Esophagus squamous epithelium (tissue), 5 donors: ENCODE measurements at places on chromosomes 11 and 22. TPM values are rescaled to one million over a fixed set of nuclear protein-coding genes. Genes with fewer than 3 reads are reported as not detected.

DNA sequence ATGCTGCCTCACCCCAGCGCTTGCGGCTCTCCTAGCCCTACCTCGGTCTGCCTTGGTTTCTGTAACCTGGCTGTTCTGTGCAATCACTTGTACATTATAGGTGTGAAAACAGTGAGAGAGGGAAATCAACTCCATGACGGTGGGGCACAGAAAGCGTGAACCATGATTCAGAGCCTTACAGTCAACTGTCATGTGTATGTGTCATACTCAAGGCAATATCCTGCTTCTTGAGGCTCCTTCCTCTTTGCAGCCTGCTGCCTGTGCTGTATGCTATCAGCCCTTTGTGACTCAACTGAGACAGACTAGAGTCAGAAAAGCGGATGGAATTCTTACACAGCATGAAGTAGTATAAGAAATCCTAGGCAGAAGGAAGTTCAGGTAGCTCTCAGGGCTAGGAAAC, 2.1 kb downstream of the NRIP3 start:
- H3K36me3 ChIP-seq, result no peaks in the 10 kb centered on the region
- DNase-seq, result no peak
- H3K4me3 ChIP-seq, result no peak overlapping the region
- H3K4me1 ChIP-seq, result peaks cover 17% of the 10 kb centered on the region
- no peak overlapping the region for H3K27ac ChIP-seq
- H3K27me3 ChIP-seq, result no peaks in the 10 kb centered on the region

DNA sequence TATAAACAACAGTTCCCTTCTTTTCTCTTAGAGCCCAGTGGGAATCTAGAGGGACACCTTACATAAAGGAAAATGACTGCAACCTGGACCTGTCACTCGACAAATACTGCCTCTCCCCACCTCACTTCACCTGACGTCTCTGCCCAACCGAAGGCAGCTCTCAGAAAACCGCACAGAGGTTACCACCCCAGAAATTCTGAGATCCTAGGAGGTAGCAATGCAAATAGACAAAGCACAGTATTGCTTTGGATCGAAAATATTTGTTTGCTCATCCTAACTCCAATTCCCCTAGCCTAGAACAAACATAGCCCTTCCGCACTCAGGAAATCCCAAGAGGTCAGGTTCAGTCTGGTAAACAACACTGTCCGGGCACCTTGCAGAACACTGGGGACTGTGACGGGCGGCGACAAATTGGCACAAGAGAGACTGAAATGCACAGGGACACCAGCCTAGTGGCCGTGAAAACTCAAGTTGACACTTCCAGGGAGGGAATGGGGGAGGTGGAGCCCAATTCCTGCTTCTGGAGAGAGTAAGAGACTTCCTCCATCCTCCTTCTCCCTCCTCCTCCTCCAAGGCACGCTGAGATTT, 420 bp upstream of the TRIM44 start:
- no peaks in the 10 kb centered on the region for H3K36me3 ChIP-seq
- DNase-seq, result no peak
- H3K27me3 ChIP-seq, result peaks cover 6% of the 10 kb centered on the region
- peak overlapping the region; percentile 77 for H3K4me3 ChIP-seq
- H3K27ac ChIP-seq, result peak overlapping the region; percentile 89
- peaks cover 14% of the 10 kb centered on the region for H3K4me1 ChIP-seq

GRCh38 chr11:44557464-44557863, 8.0 kb upstream of the CD82 start:
- no peak overlapping the region for H3K4me3 ChIP-seq
- no peak for DNase-seq
- H3K27me3 ChIP-seq, result no peaks in the 10 kb centered on the region
- no peaks in the 10 kb centered on the region for H3K36me3 ChIP-seq
- H3K4me1 ChIP-seq, result peaks cover 30% of the 10 kb centered on the region
- no peak overlapping the region for H3K27ac ChIP-seq

DNA sequence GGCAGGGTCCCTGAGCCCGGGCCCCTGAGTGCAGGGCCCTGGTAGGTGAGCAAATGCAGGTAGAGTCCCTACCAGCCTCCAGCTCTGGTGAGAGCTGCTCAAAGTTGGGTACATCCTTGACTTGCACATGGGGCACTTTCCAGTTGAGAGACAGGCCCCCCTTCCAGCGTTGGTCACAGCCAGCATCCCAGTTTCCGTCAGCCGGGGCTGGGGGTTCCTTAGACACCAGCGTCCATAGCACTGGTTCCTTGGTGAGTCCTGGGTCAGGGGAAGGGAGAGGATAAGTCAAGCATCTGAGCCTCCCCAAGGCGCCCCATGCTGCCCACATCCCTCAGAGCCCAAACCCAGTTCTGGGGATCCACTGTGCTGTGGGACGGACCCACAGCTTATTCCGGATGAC, 5.6 kb downstream of the PNPLA5 start:
- H3K27me3 ChIP-seq, result peaks cover 7% of the 10 kb centered on the region
- DNase-seq, result no peak
- peaks cover 1% of the 10 kb centered on the region for H3K4me1 ChIP-seq
- H3K36me3 ChIP-seq, result no peaks in the 10 kb centered on the region
- no peak overlapping the region for H3K4me3 ChIP-seq
- no peak overlapping the region for H3K27ac ChIP-seq

- no peaks in the 10 kb centered on the region for H3K27me3 ChIP-seq
- no peak for DNase-seq
- peak overlapping the region; percentile 28 for H3K27ac ChIP-seq
- H3K36me3 ChIP-seq, result no peaks in the 10 kb centered on the region
Observed at GRCh38 chr22:28711820-28712777, 29.5 kb downstream of the CHEK2 start.

DNA sequence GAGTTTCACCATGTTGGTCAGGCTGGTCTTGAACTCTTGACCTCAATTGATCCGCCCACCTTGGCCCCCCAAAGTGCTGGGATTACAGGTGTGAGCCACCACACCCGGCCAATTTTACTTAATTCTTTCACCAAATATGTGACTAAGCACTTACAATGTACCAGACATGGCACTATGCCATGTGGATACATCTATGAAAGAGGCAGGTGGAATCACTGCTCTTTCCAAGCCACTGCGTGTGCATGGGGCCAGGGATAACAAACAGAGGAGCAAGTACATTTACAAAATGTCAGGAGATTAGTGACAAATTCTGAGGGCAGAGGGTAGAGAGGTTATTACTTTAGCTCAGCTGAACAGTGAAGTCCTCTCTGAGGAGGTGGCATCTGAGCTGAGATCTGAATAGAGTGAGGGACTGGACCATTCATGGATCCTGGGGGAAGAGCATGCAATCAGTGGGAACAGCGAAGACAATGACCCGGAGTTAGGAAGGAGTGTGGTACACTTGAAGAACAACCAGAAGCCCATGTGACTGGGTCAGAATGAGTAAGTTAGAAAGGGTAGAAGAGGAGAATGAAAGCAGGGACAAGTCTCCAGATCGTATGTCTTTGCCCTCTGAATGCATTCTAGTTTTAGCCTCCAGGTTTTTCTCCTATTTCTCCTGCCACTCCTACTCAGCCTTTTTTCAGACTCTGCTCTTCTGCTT, 38.3 kb upstream of the GRAMD1B start:
- DNase-seq, result no peak
- no peak overlapping the region for H3K27ac ChIP-seq
- H3K27me3 ChIP-seq, result no peaks in the 10 kb centered on the region
- H3K4me3 ChIP-seq, result no peak overlapping the region

GRCh38 chr11:128796270-128796669, 70.8 kb downstream of the KCNJ1 start:
- H3K4me3 ChIP-seq, result no peak overlapping the region
- peaks cover 2% of the 10 kb centered on the region for H3K36me3 ChIP-seq
- no peak for DNase-seq
- H3K27ac ChIP-seq, result no peak overlapping the region
- H3K27me3 ChIP-seq, result no peaks in the 10 kb centered on the region

GRCh38 chr11:47004595-47005033, 68.1 kb downstream of the CSTPP1 start:
- no peak for DNase-seq
- H3K4me1 ChIP-seq, result no peaks in the 10 kb centered on the region
- no peak overlapping the region for H3K27ac ChIP-seq
- no peaks in the 10 kb centered on the region for H3K27me3 ChIP-seq

DNA sequence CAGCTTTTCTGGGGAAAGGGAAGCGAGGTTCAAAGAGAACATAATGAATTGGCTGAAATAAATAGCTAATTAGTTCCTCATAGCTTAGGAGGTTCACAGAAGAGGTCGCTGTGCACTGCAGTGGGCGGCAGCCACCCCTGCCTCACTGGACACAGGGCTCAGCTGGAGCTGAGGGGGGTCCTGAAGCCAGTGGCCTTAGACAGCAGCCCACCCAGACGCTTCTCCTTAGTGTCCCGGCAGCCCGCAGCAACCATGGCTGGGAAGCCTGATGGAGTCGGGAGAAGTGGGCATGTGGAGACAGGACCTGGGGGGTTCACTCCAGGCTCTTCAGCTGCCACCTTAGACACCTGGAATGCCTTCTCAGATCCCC, 75.4 kb downstream of the TRIM29 start:
- no peak for DNase-seq
- no peak overlapping the region for H3K27ac ChIP-seq
- H3K4me3 ChIP-seq, result no peak overlapping the region
- H3K36me3 ChIP-seq, result no peaks in the 10 kb centered on the region
- peaks cover 7% of the 10 kb centered on the region for H3K4me1 ChIP-seq
- no peaks in the 10 kb centered on the region for H3K27me3 ChIP-seq

GRCh38 chr11:73012121-73012863, 129.8 kb downstream of the FCHSD2 start:
- no peaks in the 10 kb centered on the region for H3K4me1 ChIP-seq
- no peak for DNase-seq
- peaks cover 23% of the 10 kb centered on the region for H3K36me3 ChIP-seq
- no peak overlapping the region for H3K27ac ChIP-seq
- H3K27me3 ChIP-seq, result no peaks in the 10 kb centered on the region

DNA sequence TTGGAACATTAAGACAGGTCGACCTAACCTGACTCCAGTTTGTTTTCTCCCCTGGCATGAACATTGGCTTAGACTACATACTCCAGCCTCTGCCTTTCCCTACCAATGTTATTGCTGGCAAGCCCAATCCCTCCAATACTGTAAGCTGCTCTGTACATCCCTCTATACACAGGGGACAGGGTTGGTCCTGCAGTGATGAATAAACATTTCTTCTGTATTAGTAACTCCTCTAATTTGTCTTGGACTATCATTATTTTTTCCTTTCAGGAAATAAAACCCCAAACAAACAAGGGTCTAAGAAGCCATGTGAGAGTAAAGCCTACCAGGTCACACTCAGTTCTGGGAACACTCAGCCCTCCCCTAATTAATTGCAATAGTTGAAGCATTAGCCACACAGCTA, 35.1 kb upstream of the FJX1 start:
- peaks cover 5% of the 10 kb centered on the region for H3K27me3 ChIP-seq
- H3K4me3 ChIP-seq, result no peak overlapping the region
- peaks cover 9% of the 10 kb centered on the region for H3K4me1 ChIP-seq
- no peak overlapping the region for H3K27ac ChIP-seq

GRCh38 chr22:27603800-27604144, 197.8 kb downstream of the MN1 start:
- H3K36me3 ChIP-seq, result no peaks in the 10 kb centered on the region
- H3K4me1 ChIP-seq, result no peaks in the 10 kb centered on the region
- H3K4me3 ChIP-seq, result no peak overlapping the region
- no peak for DNase-seq
- H3K27ac ChIP-seq, result no peak overlapping the region

GRCh38 chr11:129066229-129066628, 123.6 kb upstream of the TP53AIP1 start:
- no peak for DNase-seq
- H3K4me1 ChIP-seq, result no peaks in the 10 kb centered on the region
- no peak overlapping the region for H3K4me3 ChIP-seq

DNA sequence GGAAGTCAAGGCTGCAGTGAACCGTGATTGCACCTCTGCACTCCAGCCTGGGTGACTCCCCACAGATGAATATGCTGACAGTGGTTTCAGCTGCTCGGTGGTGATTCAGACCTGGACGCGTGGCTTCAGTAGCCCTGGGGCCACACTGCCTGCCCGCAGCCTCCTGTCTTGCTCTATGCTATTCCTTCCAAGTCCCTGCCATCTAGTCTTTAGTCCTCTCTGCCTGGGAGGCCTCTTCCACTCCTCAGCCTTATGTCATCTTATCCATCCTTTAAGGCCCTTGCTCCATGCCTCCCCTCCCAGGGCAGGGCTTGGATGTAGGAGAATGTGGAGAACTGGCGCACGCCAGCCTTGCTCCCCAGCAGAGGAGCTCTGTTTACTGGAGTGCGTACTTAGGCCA, 23.0 kb downstream of the YDJC start:
- H3K27ac ChIP-seq, result no peak overlapping the region
- no peak overlapping the region for H3K4me3 ChIP-seq
- H3K36me3 ChIP-seq, result peaks cover 5% of the 10 kb centered on the region
- no peaks in the 10 kb centered on the region for H3K4me1 ChIP-seq
- DNase-seq, result no peak
- H3K27me3 ChIP-seq, result no peaks in the 10 kb centered on the region

DNA sequence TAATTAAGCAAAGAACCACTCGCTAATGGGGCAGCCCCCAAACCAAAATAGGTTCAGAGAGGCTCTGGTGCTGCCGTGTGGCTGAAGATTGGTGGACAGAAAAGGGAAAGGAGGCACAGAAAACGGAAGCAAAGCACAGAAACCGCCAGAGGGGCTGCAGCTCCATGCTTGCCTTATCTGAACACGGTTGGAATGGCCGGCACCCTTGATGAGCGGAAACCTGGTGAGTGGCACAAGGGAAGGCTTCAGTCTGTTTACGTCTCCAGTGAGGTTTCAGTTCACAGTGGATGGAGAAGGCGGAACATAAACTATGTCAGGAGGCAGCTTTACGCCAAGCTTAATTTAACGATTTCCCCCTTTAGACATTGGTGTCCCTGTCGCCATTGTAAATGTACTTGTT, 5.2 kb upstream of the PRR33 start:
- no peak overlapping the region for H3K27ac ChIP-seq
- H3K36me3 ChIP-seq, result no peaks in the 10 kb centered on the region
- H3K4me3 ChIP-seq, result no peak overlapping the region
- no peak for DNase-seq

GRCh38 chr22:27512283-27512761, 289.2 kb downstream of the MN1 start:
- H3K4me3 ChIP-seq, result no peak overlapping the region
- H3K36me3 ChIP-seq, result no peaks in the 10 kb centered on the region
- DNase-seq, result no peak
- peaks cover 12% of the 10 kb centered on the region for H3K4me1 ChIP-seq

TPP1 gene
- total RNA-seq, result 34.9 TPM

NCAM1 gene
- 2.3 TPM for total RNA-seq

APOA5 gene
- total RNA-seq, result not detected

MYOD1 gene
- not detected for total RNA-seq

SAA4 gene
- total RNA-seq, result not detected

MS4A6E gene
- total RNA-seq, result not detected

CASP12 gene
- total RNA-seq, result 0.57 TPM

SUSD2 gene
- total RNA-seq, result 1.5 TPM

DCHS1 gene
- total RNA-seq, result 1.7 TPM

DUSP18 gene
- 10.5 TPM for total RNA-seq

SLC22A6 gene
- total RNA-seq, result not detected

KRTAP5-2 gene
- total RNA-seq, result not detected

ZC3H12C gene
- total RNA-seq, result 6.8 TPM
